ENCODE measurements at places on chromosomes 1 and 21. TPM values are rescaled to one million over a fixed set of nuclear protein-coding genes. Genes with fewer than 3 reads are reported as not detected.
A peak's percentile ranks its signal among the peaks of the same experiment; 100 is the strongest.

- no peak for DNase-seq
These were observed 375.9 kb downstream of the BRINP3 start for GRCh38 chr1:190101756-190102155.

DNA sequence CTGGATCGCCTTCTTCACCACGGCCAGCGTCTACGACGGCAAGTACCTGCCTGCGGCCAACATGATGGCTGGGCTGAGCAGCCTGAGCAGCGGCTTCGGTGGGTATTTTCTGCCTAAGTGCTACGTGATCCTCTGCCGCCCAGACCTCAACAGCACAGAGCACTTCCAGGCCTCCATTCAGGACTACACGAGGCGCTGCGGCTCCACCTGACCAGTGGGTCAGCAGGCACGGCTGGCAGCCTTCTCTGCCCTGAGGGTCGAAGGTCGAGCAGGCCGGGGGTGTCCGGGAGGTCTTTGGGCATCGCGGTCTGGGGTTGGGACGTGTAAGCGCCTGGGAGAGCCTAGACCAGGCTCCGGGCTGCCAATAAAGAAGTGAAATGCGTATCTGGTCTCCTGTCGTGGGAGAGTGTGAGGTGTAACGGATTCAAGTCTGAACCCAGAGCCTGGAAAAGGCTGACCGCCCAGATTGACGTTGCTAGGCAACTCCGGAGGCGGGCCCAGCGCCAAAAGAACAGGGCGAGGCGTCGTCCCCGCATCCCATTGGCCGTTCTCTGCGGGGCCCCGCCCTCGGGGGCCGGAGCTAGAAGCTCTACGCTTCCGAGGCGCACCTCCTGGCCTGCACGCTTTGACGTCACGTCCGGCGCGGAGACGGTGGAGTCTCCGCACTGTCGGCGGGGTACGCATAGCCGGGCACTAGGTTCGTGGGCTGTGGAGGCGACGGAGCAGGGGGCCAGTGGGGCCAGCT is at the start of gene ZBTB48:
ZBTB48 (plus strand) TSS at position 621 of the 745 bp plus-strand sequence. CDS start 616 bp downstream, outside the sequence.
- DNase-seq = peak; percentile 97

GRCh38 chr1:155555915-155556314 is 6.7 kb downstream of the ASH1L start:
- no peak for DNase-seq

- DNase-seq = no peak
These were observed 481.7 kb upstream of the NR5A2 start for GRCh38 chr1:199545780-199546179.

DNA sequence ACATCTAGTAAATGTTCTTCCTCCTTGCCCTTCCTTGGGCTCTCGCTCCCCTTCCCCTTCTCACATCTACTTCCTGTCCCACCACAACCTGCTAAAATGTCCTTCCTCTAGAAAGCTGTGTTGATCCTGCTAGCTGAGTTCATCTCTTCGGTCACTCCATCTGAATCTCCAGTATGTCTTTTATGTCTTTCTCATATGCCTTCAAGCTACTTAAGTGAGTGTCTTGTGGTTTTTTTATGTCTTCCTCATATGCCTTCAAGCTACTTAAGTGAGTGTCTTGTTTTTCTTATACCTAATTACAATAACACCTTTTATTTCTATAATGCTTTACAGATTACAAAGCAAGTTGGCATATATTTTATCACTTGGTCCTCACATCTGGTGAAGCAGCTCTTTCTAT is 33.9 kb downstream of the CSF1 start:
- no peak for DNase-seq

DNA sequence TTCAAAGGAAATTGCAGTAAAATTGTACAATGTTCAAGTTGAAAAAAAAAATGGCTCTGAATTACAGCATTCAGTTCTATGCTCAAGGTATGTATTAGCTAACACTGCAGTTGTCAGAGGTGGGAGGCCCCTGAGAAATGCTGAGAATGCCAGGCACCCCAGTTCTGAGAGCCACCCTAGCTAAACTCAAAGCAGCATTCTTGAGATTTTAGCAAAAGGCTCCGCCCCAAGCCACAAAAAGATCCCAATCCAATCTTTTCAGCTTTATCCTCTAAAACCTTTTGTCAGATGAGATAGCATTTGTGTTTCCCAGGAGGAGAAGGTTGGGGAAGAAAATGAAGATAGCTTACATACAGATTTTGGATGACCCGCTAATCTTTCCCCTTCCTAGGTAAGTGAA is 68.8 kb downstream of the SMYD2 start:
- no peak for DNase-seq

DNA sequence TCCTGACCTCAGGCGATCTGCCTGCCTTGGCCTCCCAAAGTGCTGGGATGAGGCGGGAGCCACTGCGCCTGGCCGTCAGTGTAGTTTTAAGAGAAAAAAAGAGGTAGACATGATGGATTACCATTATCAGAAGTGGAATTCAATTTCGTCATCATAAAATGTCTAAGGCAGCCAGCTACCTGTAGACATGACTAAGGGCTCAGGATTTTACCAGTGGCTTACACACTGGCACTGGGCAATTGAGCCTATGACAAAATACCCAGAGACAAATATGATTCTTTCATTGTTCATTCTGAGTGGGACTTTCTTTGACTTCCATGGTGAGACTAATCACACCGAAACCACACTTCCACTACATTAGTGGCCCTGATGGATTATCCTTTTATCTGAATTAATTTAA is 181.5 kb downstream of the GABPA start:
- DNase-seq = no peak

GRCh38 chr1:195965036-195965435 is 643.2 kb downstream of the KCNT2 start:
- no peak for DNase-seq

DNA sequence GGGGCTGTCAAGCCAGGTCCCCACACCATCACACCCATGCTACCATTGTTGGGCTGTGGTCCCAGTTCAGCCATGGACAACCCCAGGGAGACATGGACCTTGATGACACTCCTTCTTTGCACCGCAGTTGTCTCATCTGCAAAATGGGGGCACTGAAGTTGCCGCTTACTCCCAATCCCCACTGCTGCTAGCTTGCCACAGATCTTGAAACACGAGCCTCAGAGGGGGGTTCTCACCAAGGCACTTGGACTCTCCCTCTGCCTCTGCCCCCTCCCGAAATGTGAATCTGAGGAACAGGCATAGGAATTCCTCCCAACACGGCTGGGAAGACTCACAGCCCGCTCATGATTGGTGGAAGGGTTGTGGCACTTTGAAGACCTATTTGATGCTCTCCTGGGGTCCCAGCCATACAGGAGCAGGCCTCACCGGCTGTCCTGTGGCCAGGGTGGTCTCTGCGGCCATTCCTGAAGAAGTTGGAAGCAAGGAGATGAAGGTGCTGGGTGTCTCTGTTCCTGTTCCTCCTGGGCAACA is 31.1 kb downstream of the RUNX3 start:
- no peak for DNase-seq

GRCh38 chr1:22774833-22775182 is 64.2 kb downstream of the EPHB2 start:
- no peak for DNase-seq

- DNase-seq = no peak
These were observed 28.3 kb downstream of the LRRC71 start for GRCh38 chr1:156948708-156949107.

GRCh38 chr21:41168391-41169257 is 664 bp downstream of the BACE2 start:
- DNase-seq = no peak

DNA sequence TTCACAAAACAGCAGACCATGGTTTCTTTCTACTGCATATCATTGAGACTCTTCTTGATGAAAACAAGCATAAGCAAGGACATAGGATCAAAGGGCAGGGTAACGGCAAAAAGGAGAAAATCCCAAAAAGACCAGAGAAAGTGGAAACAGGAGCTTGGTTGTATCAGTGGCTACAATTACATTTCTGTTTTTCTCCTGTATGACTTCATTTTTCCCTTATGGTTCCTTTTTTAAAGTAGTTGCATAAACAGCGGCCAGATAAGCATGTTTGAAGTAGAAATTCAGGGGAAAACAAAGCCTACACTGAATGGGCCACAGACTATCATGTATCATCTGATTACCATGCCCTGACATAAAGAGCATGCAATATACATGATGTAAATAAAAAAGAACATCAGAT is 4.6 kb downstream of the EGLN1 start:
- no peak for DNase-seq

GRCh38 chr1:23356471-23357137 is 12.5 kb upstream of the HNRNPR start:
- DNase-seq = no peak

- no peak for DNase-seq
These were observed 38.6 kb downstream of the CYYR1 start for GRCh38 chr21:26534517-26534916.

- no peak for DNase-seq
These were observed 417.1 kb downstream of the KIF26B start for GRCh38 chr1:245571815-245572294.

- DNase-seq = no peak
These were observed 44.7 kb downstream of the ABCG1 start for GRCh38 chr21:42263591-42264131.

GRCh38 chr1:22139066-22139594 is 3.8 kb downstream of the WNT4 start:
- no peak for DNase-seq

GRCh38 chr1:170657275-170657853 is 6.6 kb upstream of the PRRX1 start:
- no peak for DNase-seq

DNA sequence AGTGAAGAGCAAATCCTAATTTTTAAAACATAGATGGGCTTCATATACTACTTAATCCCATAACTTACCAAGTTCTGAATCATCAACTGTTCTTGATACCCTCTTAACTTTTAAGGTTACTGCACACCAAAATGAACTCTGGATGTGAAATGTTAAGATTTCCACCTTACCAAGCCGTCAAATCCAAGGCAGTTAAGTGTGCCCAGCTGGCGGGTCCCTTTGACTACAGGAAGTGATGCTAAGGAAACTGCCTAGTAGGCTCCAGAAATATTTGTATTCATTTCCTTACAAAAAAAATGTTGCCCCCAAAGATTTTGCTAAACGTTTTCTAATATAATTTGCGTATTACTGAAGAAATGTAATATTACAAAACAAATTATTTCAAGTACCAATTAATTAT is 10.7 kb downstream of the NRIP1 start:
- DNase-seq = no peak

DNA sequence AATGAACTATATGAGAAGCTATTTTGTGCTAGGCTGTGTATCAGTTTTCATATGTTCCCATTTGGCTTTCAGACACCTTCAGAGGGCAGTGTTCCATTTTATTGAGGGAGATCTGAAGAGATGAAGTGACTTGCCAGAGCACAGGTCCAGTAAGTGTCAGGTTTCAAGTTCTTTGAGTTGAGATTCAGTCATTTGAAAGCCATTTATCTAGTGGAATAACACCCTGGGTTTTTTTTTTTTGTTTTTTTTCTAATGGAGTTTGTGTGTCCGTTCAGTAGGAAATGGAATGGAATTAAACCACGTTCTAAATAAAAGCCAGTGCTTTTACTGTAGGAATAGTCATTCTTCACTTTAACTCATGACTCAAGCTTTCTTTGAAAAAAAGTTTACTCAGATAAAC is 652.9 kb upstream of the USP24 start:
- DNase-seq = no peak

GRCh38 chr1:153932156-153933131 is 9.7 kb upstream of the GATAD2B start:
- DNase-seq = no peak

- DNase-seq = no peak
These were observed 12.2 kb upstream of the RIPK4 start for GRCh38 chr21:41778930-41779600.

DNA sequence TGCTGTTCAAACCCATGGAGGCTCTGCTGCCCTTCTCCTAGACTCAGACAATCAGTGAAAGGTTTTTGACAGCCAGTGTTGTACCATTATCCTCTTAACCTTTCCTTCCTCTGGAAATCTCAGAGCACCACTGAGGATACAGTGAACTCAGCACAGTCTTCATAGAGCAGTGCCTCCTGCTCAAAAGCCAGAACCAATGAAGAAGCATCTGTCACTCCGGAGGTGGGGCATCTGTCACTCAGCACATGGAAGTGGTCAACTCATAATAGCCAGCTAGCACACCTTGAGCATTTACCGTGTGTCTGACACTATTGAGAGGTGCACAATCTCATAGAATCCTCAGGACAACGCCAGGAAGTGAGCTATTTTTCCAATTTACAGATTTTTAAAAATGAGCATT is 62.4 kb downstream of the NMNAT2 start:
- no peak for DNase-seq

DNA sequence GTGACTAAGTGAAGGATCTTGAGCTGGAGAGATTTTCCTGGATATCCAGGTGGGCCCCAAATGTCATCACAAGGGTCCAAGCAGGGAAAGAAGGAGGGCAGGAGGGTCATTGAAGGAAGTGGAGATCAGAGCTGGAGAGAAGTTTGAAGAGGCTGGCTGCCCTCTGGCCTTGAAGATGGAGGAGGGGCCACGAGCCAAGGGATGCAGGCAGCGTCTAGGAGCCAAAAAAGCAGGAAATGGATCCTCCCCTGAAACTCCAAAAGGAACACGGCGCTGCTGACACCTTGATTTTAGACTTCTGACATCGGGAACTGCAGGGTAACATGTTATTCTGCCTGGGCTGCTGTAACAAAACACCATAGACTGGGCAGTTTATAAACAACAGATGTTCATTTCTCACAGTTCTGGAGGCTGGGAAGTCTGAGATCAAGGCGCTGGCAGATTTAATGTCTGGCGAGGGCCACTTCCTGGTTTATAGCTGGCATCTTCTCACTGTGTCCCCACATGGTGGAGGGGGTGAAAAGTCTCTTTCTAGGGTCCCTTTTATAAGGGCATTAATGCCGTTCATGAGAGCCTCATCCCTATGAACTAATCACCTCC is 28.8 kb upstream of the ZBTB21 start:
- no peak for DNase-seq

- no peak for DNase-seq
These were observed 58.6 kb upstream of the NBPF3 start for GRCh38 chr1:21381354-21381753.

GRCh38 chr1:160672789-160673695 is 26.2 kb upstream of the SLAMF1 start:
- DNase-seq = no peak

KRTAP19-1 gene
- total RNA-seq = not detected

NHLH1 gene
- 0.16 TPM for total RNA-seq

SERPINC1 gene
- not detected for total RNA-seq

GUCA2A gene
- total RNA-seq = not detected

S100A5 gene
- total RNA-seq = 1.4 TPM

PLA2G2D gene
- total RNA-seq = not detected

TCEANC2 gene
- total RNA-seq = 9.7 TPM

CELA3B gene
- total RNA-seq = 6.9 TPM

BTBD8 gene
- total RNA-seq = 5.2 TPM

OR2T1 gene
- not detected for total RNA-seq

RGS1 gene
- total RNA-seq = 439 TPM

AMPD1 gene
- total RNA-seq = 0.33 TPM

TNFRSF18 gene
- total RNA-seq = 11.3 TPM

Measured in T-cell (primary cell).